MV-4-11 (cell line): ENCODE measurements at places on chromosomes 5 and 9.

- no peak for DNase-seq
Measured at GRCh38 chr9:6924988-6925563, 167.3 kb downstream of the KDM4C start.

DNA sequence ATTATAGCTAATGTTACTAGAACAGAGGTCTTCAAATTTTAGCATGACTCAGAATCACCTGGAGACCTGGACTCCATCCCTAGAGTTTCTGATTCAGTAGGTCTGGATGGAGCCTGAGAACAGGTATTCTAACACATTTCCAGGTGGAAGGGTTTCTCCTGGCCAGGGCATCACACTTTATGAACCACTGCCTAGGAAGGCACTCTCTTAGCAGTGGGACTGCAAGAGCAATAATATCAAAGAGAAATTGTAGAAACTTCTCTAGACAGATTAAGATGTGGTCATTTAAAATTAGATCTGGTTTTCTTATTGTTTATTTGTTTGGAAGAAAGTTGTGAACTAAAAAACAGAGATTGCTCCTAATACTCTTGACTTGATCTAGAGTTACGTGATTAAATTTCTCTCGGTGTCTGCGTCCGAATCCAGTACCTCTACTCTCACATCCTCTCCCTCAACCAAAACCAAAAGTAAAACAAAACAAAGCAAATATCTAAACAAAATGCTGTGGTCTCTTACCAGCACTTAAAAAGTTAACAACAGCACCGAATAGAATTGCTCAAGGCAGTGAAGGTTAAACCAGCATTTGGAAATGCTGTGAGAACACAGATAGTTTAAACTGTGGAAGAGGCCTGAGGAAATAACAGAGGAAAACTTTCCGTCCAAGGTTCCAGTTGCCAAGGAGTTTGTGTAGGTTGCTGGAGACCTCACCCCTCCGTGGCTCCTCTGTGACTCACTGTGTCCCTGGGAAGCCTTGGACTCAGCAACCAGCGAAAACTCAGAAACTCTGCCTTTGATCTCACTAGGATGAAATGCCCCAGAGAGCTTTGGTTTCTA lies 193.4 kb downstream of the ARRDC3 start:
- DNase-seq = no peak

DNA sequence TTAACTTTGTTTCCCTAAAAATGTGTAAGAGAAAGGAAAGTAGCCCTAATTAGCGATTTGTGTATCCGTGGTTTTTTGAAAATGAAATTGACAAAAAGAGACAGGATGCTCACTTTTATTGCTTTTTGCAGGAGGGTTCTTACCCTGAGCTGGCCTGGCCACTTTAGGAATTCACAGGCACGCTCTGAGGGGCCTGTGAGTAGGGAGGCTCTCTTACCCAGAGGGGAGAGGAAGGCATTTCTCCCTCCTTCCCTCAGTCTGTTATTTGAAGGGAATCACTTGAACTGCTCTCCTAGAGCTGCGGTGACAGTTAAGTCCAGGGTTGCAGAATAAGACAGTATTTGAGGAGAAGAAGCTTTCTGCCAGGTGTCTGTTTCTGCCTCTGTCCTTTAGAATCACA lies 16.7 kb downstream of the PIK3R1 start:
- no peak for DNase-seq

DNA sequence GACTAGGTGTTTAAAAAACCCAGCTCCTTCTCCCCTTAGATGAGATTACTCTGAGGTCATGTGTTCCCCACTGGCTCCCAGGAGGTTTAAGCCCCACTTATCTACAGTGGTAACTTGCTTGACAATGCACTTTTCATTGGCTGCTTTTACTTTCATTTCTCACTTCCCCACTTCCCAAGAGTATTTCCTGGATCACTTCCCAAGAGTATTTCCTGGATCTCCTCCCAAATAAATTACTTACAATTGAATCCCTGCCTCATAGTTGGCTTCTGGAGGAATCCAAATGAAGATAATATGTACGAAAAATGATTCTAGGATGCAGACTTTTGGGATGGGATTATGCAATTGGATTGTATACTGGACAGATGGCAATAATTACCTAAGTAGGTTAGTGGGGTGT lies 47.1 kb upstream of the CHSY3 start:
- DNase-seq = no peak

GRCh38 chr5:15612915-15613635 lies 113.1 kb downstream of the FBXL7 start:
- no peak for DNase-seq

DNA sequence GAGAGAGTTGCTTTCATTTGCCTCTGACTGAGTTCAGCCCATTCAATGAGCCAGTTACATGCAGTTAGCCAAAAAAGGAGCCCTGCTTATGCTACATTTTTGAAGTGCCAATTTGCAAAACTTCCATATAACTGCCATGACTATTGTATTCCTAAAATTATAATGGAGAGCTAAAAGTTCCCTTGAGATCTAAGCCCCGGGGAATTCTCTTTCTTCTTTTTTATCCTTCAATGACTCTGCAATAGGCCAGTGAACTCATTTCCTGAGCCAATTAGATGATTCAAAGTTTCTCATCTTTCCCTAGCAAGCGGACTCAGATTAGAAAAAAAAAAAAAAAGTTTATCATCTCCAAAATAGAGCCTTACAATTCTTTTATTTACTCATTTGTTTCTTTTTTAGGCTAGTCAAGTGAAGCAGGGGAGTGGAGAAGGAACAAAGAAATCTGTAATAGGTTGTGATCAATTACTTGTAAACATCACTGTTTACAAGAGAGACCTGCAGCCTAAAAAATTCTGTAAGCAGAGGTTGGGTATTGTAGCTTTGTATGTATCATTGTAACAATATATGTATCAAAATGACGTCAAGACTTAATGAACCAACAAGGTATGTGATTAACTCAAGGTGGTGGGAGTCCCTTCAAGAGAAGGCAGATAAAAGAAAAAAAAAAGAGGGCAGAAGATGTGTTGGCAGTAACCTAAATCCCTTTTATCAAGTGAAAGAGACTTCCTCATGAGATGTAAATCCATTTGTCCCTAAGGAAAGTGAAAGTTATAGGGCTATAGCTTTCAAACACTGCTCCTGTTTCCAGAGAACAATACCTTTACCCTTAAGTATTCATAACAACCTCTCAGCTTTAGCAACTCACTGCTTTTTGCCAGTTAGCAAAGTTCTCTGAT lies 48.7 kb upstream of the HOMER1 start:
- no peak for DNase-seq

- no peak for DNase-seq
Measured at GRCh38 chr5:138720840-138721239, 32.4 kb upstream of the CTNNA1 start.

DNA sequence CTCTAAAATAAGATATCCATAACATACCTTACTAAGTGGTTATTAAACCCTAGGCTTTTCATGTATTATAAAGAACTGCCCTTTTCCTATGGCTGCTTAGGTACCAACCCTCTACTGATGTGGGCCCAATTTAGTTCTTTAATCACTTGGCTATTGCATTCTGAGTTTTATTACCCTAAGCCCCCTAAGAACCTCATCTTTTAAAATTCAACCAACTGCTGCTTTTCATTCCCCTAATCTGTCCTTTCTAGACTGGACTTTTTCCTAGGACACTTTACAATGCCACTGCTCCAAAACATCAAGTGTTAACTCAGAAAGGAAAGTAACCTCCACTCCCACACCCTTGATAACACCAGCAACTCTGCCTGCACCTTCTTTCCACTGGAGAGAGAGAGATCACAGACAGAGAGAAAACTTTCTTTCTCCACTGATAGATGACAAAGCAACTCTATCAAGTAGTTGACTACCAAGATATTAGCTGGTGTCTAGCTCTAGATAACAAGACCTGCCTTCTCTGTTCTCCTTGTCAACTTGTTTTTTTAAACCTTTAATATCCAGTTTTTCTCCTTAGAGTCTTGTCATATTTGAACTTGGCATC lies 27.3 kb downstream of the ELL2 start:
- no peak for DNase-seq

DNA sequence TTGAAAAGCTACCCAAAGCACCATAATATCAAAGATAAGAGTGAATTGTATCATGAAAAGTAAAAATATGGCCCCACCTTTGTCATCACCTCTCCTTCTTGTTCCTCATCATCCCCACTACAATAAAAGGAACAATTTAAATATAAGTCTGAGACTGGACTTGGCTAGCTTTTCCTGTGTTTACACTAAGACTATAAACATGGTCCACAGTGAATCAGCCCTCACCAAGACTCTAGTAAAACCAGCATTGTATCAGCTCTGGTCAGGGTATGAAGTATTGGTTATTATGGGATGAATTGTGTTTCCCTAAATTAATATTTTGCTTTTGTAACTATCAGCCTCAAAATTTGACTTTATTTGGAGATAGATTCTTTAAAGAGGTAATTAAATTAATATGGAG lies 105.4 kb downstream of the SLC25A46 start:
- DNase-seq = no peak

DNA sequence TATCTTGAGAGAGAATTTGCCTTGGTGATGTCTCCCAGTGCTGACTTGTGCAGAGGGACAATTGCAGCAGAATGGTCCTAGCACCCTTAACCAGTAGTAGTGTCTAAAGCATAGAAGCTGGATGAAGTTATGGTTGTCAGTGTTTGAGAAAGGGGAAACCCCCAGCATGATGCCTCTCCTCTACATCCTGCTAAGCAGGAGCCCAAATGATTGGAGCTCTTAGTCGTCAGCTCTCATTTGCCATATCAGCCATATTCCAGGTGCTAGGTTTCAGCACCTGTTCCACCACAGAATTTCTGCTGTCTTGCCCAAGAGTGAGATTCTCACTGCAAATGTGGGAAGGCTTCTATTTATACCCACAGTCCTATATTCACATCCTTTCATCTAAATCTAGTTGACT lies 43.7 kb upstream of the RFX3 start:
- no peak for DNase-seq

DNA sequence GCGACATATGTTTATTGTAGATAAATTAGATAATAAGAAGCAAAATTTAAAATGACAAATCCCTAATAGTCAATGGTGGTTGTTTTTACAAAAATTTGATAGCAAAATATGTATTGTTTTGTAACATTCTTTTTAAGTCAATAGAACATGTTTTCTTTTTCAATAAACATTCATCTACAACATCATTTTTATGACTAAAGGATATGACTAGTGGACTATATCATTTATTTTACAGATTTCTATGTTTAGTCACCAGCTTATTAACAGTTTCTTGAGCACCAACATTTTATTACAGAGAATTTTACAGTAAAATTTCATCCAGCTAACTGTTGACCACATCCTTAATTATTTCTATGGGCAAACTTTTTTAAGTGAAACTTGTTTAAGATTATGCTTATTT lies 114.7 kb upstream of the IL7R start:
- DNase-seq = no peak

DNA sequence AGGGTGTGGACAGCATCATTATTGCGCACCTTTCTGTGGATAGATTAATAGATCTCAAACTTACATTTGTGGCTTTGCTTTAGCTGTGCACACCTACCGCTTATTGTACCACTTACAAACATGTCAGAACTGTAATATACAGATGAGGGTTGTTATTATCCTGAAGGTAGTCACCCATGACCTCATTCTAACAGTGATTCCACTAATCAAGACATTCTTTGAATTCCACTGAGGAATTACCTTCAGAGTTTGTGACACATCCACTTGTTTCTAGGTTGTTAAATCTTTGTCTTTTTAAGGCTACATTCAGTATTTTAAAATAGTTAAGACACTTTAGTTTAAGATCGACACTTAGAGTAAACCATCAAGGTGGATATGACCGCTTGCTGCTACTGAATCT lies 7.8 kb downstream of the KCNV2 start:
- DNase-seq = no peak

DNA sequence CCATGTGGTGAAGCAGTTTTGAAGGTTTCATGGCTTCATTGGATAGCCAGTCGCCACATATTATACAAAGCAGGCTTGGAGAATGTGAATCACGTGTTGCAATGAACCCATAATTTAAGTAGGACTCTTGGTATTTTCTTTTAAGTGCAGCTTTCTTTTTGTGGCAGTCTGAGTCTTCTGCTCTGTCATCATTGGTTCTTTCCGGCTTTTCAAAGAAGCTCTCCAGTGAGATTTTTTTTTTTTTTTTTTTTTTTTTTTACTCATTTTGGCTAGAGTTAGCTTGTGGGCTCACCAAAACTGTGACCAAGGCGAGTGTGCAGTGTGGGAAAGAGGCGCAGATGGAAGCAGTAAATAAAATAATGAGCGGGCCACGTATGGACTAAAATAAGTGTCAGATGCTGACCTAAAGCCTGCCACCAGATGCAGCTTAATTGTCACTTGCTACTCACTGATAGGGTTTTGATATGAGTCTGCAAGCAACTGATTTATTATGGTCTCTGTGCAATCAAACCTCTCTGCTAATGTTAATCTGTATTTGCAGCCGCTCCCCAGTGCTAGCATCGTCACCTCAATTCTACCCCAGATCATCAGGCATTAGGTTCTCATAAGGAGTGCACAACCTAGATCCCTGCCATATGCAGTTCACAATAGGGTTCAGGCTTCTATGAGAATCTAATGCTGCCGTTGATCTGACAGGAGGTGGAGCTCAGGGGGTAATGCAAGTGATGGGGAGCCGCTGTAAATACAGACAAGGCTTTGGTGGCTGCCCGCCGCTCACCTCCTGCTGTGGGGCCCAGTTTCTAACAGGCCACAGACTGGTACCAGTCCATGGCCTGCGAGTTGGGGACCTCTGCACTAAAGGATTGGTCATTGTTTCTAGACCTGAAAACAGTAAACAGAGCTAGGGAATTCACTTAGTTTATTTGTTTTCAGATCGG lies 45.5 kb upstream of the LARP1 start:
- DNase-seq = no peak

GRCh38 chr9:126962336-126962735 lies 47.8 kb downstream of the RALGPS1 start:
- DNase-seq = no peak

DNA sequence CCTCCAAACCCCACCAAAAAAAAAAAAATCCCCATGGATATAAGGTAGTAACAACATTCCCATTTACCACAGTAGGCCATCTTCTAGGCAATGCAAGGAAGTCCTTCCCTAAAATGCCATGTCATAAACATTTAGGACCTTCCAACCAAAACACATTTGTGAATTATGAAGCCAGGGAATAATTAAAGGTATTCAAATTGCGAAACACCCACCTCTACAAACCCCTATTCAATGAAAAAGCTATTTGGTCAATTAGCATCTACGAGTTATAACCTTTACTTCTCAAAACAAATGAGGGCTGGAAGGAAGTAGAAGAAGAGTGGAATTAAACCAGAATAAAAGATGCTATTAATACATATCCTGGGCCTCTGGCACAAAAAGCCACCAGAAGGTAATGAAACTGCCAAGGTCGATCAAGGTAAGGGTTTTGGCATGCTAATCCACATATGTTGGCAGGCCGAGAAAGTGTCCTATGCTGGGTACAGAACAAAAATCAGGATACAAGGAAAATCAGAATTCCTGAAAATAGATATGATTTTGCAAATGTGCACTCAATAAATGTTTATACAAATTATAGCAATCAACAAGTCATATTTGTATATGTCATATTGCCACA lies 47.7 kb downstream of the MTMR12 start:
- no peak for DNase-seq

DNA sequence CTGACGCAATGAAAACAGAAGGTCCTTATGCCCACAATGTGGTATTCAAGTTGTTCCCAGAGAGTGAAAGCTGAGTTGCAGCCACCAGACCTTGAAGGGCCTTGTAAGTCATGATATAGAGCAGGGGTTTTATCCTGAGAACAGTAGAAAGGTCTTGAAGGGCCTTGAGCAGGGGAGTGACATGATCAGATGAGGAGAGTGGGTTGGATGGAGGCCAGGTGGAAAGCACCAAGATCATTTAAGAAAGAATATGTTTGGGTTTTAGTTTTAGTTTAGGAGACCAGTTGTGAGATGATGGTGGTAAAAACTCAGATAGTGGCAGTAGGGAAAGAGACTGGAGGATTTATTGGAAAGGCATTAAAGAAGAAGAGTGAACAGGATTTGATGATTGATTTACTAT lies 5.9 kb downstream of the ITGA2 start:
- no peak for DNase-seq
